HepG2 (cell line): ENCODE measurements at places on chromosomes 5 and 9.

GRCh38 chr9:75111019-75111622, 22.8 kb downstream of the OSTF1 start:
- no peak overlapping the region for H3K4me3 ChIP-seq
- H3K4me1 ChIP-seq = no peaks in the 10 kb centered on the region
- no peaks in the 10 kb centered on the region for H3K27me3 ChIP-seq
- H3K27ac ChIP-seq = no peak overlapping the region
- no peaks in the 10 kb centered on the region for H3K36me3 ChIP-seq
- no peak for DNase-seq

DNA sequence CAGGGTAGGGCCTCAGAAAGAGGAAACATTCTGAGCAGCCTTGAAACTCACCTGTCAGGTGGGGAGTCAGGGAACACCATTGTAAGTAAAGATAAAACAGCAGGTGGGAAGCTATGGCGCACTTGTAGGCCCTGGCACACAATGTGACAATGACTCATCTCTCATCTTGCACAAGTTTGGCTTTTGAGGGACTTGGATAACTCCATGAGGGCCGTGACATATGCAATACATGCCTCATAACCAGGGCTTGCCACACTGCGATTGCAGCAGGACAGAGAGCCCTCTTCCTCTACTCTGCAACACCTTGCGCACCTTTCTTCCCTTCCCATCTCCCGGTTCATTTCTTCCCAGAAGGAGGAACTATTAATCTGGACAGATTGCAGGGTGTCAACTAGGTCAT, 144.9 kb downstream of the CEP120 start:
- no peaks in the 10 kb centered on the region; the same call in 2 of the 3 replicates for H3K27me3 ChIP-seq
- no peaks in the 10 kb centered on the region for H3K36me3 ChIP-seq
- no peaks in the 10 kb centered on the region for H3K4me1 ChIP-seq
- DNase-seq = no peak
- H3K4me3 ChIP-seq = no peak overlapping the region

DNA sequence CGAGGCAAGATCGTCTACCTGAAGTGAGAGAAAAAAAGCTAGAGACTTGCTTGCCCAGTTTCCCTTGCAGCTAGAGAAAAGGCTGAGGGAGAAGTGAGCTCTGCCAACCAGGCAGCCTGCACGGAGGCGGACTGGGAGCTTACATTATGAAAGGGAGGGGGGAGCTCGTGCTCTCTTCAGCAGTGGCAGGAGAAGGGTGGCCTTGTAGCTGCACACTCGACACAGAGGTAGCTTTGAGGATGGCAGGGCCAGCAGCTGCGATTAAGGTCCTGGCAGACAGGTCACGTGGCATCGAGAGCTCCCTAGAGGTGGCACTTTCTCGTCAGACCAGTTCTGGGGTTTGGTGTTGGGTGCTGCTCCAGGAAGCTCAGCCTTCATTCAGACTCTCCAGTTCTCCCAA, 26.7 kb downstream of the APBA1 start:
- H3K4me1 ChIP-seq = no peaks in the 10 kb centered on the region
- no peaks in the 10 kb centered on the region for H3K27me3 ChIP-seq
- no peak overlapping the region for H3K4me3 ChIP-seq
- H3K36me3 ChIP-seq = no peaks in the 10 kb centered on the region
- no peak overlapping the region for H3K27ac ChIP-seq
- DNase-seq = no peak

DNA sequence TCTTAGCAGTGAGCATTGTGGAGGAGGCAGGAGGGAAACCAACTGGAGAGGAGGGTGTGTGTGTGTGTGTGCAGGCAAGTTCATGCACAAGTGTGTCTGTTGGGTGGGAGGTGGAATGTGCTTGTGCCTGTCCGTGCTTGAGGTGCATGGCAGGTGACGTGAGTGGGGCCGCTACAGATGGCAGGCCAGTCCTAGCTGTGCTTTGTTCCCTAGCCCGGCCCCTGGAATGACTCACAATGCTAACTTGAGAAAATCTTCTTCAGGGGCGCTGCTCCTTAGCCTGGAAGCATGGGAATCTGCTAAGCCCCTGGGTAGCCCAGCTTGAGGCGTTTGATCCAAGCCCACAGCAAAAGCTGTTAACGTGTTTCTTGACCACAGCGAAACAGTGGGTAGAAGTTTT, 25.0 kb upstream of the DMRT2 start:
- H3K27me3 ChIP-seq = 0 out of 2 replicates have a peak, but pooled peaks cover 1% of the 10 kb centered on the region
- no peak overlapping the region for H3K4me3 ChIP-seq
- no peaks in the 10 kb centered on the region for H3K36me3 ChIP-seq
- no peak for DNase-seq
- no peak overlapping the region for H3K27ac ChIP-seq
- H3K4me1 ChIP-seq = no peaks in the 10 kb centered on the region
